Activated T-cell treated with anti-CD3 and anti-CD28 coated beads, Interleukin-2, amount 50 U/mL, for 4 hours (primary cell): ENCODE measurements at places on chromosomes 6 and 20.
A peak's percentile ranks its signal among the peaks of the same experiment; 100 is the strongest.

GRCh38 chr6:155980768-155981079, 525.1 kb upstream of the NOX3 start:
- no peak for DNase-seq

- DNase-seq: no peak
Measured at GRCh38 chr20:17671011-17671410, 11.0 kb downstream of the RRBP1 start.

- no peak for DNase-seq
Measured at GRCh38 chr6:122694602-122695001, 84.4 kb downstream of the PKIB start.

- no peak for DNase-seq
Measured at GRCh38 chr6:138160329-138161087, 1.2 kb upstream of the ARFGEF3 start.

GRCh38 chr6:54846243-54846856, at the start of gene FAM83B:
Gene FAM83B (plus strand): TSS chr6:54846771. CDS start chr6:54870247, 23,476 bp downstream.
- no peak for DNase-seq

- DNase-seq: no peak
Measured at GRCh38 chr20:10634683-10635411, 39.0 kb downstream of the JAG1 start.

DNA sequence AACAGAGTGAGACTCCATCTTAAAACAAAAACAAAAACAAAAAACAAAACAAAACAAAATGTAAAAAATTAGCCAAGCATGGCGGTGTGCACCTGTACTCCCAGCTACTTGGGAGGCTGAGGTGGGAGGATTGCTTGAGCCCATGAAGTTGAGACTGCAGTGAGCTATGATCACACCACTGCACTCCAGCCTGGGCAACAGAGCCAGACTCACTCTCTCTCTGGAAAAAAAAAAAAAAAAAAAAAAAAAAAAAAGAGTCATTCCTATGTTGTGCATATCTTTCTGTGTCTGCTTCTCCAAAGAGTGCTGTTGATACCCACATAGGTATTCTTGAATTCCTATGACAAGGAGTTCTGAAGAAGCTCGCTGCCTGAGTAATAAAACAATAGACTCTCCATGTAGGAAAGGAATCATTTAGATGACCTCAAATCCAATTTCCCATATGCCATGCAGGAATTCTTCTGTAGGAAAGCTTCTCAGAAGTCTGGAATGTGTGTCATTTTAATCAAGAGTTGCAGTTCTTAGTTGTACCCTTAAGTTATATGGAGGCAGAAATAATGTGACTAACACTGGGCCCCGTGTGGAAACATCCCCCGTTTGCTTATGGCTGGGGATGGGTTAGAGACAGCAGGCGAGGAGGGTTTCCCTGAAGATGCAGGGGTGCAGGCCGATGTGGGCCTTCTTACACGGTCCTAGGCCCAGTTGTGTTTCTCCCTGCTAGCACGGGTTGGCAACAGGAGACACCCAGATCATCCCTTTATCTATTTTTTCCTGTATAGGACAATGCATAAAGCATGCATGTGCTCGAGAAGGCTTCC, 79.4 kb downstream of the ZDHHC14 start:
- no peak for DNase-seq

DNA sequence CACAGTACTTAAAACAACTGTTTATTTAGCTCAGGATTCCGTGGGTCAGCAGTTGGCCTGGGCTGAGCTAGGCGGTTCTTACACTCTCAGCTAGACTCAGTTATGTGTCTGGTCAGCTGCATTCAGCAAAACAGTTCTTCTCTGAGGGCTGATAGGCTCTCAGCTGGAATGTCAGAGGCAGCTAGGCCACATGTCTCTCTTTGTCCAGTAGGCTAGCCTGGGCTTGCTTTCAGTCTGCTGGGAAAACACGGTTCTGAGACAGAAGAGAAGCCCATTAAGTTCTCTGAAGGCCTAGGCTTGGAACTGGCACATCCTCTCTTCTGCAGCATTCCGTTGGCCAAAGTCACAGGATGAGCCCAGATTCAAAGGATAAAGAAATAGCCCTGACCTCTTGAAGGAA, 65.6 kb downstream of the TULP4 start:
- no peak for DNase-seq

GRCh38 chr20:53609491-53610445, 16.1 kb upstream of the ZNF217 start:
- peak; percentile 67 for DNase-seq

DNA sequence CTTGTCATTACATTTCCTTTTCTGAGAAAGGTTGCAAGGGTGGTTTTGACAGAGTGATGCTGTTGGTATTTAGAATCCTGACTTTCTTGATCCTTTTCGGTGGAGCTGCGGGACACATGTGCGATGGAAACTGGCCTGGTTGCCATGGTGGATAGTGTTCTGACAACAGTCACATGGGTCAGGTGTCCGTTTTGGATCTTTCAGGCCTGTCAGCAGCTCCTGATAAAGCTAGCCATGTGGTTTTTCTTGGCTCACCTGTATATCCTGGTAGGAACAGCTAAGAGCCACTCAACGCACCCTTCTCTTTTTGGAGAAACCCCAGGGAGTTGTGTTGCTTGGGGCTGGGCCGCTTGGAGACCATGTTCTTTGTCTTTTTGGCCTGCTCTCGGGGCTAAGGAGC, 177.4 kb downstream of the MTFR2 start:
- DNase-seq: no peak

- DNase-seq: no peak
Measured at GRCh38 chr20:46275091-46275490, 33.2 kb downstream of the CDH22 start.

GRCh38 chr20:13147971-13148370, 73.1 kb upstream of the ISM1 start:
- no peak for DNase-seq

DNA sequence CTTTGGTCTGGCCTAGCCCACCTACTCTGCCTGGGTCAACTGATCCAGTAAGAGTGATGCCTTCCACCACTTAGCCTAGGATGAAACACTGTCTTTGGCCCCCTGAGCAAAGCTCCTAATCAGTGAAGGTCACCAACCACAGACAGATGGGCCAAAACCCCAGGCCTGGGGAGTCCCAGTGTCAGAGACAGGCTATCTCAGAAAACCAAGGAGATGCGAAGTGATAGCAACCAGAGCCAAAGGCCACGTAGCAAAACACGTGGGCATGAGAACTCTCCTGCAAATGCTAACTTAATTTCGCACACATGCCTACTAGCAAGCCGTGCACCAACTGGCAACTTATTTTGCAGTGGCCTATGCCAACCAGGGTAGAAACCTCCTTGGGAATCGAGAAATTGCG, 29.1 kb downstream of the AGPAT4 start:
- no peak for DNase-seq

DNA sequence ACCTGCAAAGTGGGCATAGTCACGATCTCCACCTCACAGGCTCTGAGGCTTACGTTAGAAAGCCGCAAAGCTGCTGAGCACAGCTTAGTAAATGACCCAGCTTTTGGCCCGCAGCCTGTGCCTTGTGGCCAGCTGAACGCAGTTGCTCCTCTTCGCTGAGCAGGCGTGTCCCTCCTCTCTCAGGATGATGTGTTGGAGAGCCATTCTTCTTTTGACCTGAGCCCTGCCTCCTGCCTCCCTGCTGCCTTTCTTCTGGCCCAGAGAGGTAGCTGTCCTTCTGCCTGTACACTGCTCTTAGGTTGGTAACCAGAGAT, 47.6 kb upstream of the MYL9 start:
- DNase-seq: no peak

DNA sequence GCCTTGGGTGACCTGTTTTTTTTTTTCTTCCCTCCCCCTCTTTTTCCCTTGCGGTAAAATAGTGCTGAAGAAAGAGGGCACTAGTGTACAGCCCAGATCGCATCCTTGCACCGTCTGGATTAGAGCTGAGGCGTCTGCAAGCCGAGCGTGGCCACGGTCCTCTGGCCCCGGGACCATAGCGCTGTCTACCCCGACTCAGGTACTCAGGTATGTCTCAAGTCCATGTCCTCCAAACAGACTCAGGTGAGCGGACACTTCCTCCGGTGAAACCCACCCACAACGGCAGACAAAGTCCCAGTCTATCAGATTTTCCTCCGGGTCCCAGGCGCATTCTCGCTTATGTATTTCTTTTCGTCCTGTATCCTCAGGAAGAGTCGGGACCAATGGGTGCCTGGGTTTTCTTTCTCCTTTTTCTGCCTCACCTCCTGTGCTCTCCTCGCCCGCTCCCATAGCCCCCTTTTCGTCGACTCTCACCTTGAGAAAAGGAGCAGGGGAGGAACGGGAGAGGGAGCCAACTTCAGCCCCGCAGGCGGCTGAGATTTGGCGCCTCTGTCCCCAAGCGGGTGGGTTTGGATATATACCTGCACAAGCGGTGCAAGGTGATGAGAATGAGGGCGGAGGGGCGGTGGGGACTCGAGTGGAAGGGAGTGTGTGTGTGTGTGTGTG, 1.1 kb upstream of the GRM1 start:
- DNase-seq: no peak

DNA sequence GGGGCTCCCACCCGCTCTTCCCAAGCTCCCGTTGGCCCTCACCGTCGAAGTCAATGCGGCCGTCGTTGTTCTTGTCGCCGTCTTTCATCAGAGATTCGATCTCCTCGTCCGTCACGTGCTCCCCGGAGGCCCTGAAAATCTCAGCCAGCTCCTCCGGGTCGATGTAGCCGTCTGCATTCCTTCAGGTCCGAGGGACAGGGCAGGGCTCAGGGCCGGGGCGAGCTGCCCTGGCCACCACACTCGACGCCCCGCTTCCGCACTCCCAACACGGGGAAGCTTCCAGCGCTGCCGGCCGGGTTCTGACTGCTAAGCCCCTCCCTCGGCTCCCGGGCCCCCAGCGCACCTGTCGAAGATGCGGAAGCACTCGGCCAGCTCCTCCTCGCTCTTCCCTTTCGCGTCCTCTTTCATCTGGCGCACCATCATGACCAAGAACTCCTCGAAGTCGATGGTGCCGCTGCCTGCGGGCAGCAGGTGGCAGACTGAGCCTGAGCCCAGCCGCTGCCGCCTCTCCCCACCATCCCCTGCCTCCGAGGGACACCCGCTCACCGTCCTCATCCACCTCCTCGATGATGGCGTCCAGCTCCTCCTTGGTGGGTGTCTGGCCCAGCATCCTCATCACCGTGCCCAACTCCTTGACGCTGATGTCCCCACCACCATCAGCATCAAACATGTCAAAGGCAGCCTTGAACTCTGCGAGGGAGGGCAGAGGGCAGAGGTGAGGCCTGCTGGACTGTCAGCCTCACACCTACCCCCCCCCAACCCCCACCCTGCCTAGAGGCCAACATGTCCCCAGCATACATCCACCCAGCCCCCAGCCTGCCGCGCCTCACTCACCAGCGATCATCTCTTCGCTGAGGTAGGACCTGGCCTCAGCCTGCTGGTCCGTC, 2.9 kb downstream of the TNNC2 start:
- peak; percentile 46 for DNase-seq

DNA sequence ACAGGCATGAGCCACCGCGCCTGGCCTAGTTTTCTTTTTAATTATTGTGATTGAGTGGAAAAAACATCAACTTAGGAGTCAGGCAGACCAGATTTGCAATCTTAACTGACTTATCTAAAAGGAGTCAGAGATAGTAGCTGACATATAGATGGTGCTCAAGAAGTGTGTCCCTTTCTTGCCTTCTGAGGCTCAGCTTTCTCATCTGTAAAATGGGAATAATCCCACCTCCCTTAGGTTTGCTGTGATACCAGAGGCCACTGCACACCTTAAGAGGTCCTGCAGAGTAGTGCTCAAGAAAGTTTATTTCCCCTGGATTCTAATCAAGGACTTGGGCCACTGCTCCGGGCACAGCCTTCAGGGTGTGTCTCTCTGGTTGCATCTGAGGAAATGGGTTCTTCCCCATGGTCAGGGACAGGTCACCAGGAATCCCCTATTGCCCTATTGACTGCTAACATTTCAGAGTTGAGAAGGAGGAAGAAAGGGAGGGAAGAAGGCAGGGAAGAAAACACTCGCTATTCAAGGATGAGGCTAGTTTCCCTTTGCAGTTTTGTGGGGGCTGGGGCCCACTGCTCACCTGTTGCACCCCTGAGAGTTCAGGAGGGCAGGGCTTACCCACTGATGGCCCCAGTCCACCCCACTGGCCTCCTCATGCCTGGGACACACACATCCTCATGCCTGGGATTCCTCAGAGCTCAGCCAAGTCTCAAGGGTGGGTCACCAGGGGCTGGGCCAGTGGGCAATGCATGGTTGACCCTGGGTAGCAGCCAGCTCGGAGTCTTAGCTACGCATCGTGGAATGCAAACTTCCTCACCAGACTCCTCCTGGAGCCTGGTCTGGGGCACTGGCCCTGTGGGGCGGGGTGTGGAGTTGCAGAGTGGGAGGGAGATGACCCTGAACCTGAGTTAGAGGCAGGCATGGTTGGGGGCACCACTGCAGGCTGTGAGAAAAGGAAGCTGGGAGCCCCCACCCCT, 21.2 kb downstream of the C6orf132 start:
- DNase-seq: no peak

DNA sequence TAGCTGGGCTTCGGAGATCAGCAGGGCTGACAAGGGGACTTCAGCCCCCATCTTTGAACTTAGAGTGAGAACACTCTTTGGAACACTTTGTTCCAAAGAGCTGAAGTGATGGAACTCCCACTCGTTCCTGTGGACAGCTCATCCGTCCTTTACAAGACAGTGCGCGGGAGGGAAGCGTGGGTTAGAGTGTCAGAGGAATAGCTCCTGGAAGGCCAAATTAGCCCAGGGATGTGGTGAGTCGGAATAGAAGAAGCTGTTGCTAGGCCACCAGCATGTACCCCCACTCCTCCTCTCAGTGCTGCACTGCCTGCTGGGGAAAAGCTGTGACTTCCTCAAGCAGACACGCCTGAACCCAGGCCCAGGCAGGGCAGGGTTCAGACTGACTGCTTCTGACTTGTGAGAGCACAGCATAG, 1.7 kb downstream of the SDCBP2 start:
- DNase-seq: no peak

DNA sequence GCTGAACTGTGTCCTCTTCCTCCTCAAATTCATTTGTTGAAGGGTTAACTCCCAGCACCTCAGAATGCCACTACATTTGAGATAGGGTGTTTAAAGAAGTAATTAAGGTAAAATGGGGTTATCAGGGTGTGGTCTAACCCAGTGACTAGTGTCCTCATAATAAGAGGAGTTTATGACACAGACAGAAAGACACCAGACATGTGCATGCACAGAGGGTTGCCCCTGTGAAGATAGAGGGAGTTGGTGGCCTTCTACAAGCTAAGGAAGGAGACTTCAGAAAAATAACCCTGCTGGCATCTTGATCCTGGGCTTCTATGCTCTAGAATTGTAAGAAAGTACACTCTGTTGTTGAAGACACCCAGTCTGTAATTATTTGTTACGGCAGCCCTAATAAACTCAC, 24.9 kb upstream of the EDN1 start:
- no peak for DNase-seq
